Naive B cell (primary cell): ENCODE measurements at places on chromosomes 12 and 14.

GRCh38 chr12:22325218-22325617 is 9.3 kb downstream of the ST8SIA1 start:
- no peak for DNase-seq

DNA sequence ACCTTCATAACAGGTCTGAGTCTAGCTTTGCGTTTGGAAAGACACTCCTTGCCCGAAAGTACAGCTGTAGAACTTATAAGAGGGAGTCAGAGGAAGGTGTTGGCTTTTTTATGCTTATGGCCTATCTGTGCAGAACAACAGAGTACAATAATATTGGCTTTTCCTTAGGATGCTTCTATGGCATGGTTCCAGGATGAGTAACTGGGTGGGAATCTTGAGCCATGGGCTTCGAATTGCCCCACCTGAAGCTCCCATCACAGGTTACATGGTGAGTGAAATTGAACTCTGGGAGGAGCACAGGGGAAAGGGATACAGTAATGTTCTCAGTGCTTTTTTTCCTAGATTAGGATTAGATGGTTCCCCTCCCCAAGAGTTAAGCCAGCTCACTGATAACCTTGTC is 13.0 kb downstream of the PARP2 start:
- DNase-seq: no peak

- no peak for DNase-seq
Observed at GRCh38 chr12:27331927-27332324, 710 bp upstream of the BMAL2 start.

GRCh38 chr14:96071561-96071960 is 32.4 kb downstream of the C14orf132 start:
- DNase-seq: no peak

DNA sequence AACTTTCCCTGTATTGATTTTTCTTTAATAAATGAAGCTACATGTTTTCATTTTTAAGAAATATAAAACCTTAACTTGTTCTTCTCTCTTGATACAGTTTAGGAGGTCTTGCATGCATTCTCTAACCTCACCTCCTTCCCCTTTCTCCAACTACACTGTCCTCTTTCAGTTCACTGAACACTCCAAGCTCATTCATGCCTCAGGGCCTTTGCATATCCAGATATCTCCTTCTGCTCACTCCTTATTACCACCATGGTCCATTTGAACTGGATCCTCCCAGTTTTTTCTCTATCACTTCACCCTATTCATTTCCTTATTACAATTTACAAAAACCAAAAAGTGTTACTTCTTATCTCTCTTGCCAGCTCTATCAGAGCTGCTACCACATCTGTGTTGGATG is 242.9 kb upstream of the PLEKHG7 start:
- no peak for DNase-seq

DNA sequence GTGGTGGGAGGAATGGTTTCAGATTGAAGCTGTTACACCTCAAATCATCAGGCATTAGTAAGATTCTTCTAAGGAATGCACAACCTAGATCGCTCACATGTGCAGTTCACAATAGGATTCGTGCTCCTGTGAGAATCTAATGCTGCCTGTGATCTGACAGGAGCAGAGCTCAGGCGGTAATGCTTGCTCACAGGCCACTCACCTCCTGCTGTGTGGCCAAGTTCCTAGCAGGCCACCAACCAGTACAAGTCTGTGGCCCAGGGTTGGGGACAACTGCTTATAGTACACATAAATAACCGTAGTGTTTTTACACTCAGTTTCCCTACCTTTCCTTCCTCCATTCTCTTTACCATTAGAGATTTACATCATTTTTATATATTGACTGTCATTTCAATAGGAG is 121.4 kb downstream of the SLCO1B3 start:
- no peak for DNase-seq
